ENCODE measurements at places on chromosomes 5 and 9.
A peak's percentile ranks its signal among the peaks of the same experiment; 100 is the strongest.

- no peak for DNase-seq
Observed at GRCh38 chr9:129007766-129008468, 20.2 kb downstream of the SH3GLB2 start.

DNA sequence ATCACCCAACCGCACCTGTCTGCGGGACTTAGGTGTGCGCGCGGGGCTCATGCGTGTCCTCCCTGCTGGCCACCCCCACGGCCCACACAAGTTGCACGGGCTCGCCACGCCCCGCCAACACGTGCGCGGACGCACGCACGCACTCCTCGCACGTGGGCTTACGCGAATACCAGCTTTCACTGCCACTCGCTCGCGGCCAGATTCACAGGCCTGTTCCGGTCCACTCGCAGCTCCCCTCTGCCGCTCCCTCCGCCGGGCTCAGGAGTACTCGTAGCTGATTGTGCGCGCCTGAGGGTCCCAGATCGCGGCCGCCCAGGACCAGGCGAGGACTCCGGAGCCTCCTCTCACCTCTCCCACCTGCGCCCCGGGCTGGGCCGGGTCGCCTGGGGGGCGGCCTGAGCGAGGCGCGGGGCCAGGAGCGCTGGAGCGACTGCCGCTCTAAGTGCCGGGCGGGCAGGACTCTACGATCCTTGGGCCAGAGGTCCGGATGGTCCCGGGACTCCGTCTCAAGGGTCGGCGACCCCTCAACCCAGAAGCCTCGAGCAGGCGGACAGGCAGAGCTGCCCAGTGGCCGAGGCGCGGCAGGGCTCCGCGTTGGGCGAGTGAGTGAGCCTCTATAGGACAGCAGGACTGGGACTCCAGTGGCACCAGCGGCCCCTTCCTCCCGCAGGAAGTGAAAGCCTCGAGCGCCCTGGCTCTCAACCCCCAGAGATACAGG, 3.4 kb downstream of the PCDHGC5 start:
- no peak for DNase-seq

- DNase-seq, result no peak
Observed at GRCh38 chr5:29131285-29131684, 2062.2 kb upstream of the CDH6 start.

GRCh38 chr5:176365351-176366231, at the start of gene ARL10:
TSS of gene ARL10 (plus strand) at chr5:176365487. CDS start at chr5:176365564, 77 bp downstream.
- DNase-seq, result no peak

DNA sequence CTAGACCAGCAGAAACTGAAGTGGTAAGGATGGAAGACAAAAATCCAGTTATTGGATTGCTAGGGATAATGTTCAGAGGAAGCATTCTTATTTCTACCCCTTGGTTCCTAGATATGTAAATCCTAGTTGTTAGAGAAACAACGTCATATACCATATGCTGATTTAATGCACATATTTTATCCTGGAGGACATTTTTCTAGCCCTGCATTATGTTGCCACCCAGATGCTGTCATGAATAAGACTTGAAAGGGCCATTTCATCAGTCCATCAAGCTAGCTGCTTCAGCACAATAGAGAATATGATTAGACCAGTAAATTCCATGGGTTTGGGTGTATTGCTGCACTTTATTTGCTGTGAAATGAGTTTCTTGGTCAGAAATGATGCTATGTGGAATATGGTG, 1736.4 kb downstream of the MAT2B start:
- DNase-seq, result no peak

DNA sequence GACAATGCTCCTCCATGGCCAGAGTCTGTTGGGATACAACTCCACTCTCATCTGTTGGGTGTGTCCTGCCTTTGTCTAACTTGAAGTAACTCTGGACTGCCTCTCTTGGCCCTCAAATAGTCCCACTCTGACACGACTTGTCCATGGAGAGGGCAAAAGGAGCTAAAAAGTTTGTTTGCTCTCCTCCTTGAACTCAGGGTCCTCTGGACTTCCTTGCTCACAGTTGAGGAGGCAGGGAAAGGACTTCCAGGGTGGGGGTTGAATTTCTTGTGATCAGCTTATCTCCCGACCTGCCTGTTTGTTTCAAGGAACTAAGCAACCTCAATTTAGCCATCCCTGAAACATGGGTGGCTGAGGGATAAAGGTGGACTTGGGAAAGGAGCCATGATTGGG, 11.7 kb downstream of the DNAJB5 start:
- no peak for DNase-seq

GRCh38 chr9:117458066-117458465, 43.2 kb upstream of the ASTN2 start:
- no peak for DNase-seq

GRCh38 chr5:169164481-169164925, 136.4 kb downstream of the SLIT3 start:
- no peak for DNase-seq

DNA sequence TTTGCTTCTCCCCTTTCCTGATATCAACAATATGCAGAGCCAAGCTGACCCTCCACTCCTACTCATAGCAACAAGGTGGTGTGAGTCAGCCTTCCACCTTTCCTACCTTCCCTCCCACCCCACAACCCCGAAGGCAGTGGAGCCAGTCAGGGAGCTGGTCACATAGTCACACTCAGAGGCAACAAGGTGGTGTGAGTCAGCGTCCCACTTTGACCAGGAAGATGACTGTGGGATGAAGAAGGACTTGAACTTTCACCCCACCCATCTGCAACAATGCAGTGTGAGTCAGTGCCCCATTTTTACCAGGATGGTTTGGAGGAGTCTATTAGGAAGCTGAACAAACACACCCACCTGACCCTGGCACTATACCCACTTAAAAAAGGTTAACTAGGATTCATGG, 30.1 kb upstream of the ZNF782 start:
- no peak for DNase-seq

DNA sequence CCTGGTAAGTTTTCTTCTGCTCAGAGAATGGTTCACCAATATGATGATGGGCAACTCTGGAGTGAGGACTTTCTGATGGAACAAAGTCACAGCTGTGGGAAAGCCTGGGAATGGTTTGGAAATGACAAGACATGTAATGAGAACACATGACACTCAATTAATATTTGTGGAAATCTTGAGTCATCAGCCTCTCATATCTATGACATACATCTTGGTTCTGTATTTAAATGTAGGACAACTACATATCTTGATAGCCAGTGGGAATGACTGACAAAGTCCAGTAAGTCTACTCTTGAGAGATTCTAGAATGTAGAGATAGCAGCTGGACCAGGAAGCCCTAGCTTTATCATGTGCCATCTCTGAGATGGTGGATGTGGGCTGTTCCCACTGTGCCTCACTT, 85.5 kb downstream of the PALM2AKAP2 start:
- DNase-seq, result no peak

- DNase-seq, result no peak
Observed at GRCh38 chr9:109593612-109594011, 95.5 kb upstream of the PTPN3 start.

DNA sequence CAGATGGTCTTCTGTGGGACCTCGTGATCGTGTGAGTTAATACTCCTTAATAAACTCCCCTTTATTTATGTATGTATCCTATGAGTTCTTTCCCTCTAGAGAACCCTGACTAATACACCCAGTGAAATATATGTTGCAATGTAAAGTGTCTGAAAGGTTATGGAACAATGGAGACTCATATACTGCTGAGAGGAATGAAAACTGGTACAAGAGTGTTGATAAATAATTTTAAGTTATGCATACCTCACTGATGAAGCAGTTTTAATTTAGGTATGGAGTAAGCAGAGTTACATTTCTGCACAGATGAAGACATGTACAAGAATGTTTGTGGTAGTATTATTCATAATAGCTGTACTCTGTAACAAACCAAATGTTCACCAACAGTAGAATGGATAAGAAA, 438.3 kb downstream of the TAF11L14 start:
- DNase-seq, result no peak

- DNase-seq, result no peak
Observed at GRCh38 chr5:83776437-83777031, 55.9 kb upstream of the HAPLN1 start.

GRCh38 chr5:66666778-66667177, 70.6 kb downstream of the MAST4 start:
- no peak for DNase-seq

GRCh38 chr9:105244734-105245028, 230 bp downstream of the SLC44A1 start:
- no peak for DNase-seq

DNA sequence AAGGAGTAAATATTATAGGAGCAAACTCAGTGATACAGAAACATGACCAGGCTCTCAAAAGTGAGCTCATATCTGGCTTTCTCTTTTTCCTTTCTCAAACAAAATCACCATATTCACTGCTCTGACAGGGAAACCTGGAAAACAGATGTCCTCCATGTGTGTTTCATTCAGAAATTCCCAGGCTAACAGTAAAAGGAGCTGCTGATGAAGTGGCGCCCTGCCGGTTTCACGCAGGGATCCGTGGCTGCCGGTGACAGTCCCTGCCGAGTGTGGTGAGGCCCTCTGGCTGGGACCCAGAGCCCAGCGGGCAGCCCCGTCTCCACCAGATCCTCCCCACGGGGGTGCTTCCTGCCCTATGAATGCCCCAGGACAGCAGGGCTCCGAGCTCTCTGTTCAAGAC, 208.1 kb downstream of the GNA14 start:
- DNase-seq, result peak; percentile 48

- no peak for DNase-seq
Observed at GRCh38 chr5:27234916-27235315, 196.5 kb upstream of the CDH9 start.

GRCh38 chr9:72305102-72305546, 59.9 kb downstream of the ZFAND5 start:
- DNase-seq, result peak; percentile 54

DNA sequence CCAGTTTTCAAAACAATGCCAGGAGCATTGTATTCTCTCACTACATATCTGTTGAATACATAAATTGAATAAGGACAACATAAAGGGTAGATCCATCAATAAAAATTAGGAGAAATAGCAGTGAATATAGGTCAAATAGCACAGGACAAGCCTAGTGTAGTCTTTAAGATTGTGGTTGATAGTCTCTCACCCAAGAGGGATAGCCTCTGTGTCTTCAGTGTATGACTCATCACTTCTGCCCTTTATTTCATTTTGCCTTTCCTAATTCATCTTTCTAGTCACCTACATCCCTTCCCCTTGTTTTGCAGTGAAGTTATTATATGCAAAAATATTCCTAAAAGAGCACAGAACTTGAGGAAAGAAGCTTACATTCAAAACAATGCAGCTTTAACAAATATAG, 335.0 kb upstream of the TUSC1 start:
- DNase-seq, result no peak

- no peak for DNase-seq
Observed at GRCh38 chr9:77180056-77180455, 2.7 kb downstream of the VPS13A start.

GRCh38 chr5:62152394-62153087, 153.5 kb upstream of the KIF2A start:
- no peak for DNase-seq

- peak; percentile 88 for DNase-seq
Observed at GRCh38 chr9:98315551-98316060, 60.2 kb upstream of the TBC1D2 start.

DNA sequence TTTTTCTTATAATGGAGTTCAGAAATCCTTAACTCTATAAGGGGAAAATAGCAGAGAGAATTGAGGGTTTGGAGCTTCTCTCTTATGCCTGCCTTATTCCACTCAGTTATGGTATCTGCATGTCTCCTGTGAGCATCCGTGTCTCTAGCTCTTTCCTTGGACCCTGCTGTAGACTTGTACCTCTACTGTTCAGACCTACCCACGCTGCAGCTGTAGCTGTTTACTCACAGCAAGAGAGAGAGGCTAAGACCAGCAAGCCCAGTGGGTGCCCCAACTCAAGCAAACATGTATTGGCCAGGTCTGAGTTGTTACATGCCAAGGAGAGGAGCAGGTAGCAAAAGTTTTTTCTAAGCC, 7.1 kb upstream of the PCSK1 start:
- no peak for DNase-seq

DNA sequence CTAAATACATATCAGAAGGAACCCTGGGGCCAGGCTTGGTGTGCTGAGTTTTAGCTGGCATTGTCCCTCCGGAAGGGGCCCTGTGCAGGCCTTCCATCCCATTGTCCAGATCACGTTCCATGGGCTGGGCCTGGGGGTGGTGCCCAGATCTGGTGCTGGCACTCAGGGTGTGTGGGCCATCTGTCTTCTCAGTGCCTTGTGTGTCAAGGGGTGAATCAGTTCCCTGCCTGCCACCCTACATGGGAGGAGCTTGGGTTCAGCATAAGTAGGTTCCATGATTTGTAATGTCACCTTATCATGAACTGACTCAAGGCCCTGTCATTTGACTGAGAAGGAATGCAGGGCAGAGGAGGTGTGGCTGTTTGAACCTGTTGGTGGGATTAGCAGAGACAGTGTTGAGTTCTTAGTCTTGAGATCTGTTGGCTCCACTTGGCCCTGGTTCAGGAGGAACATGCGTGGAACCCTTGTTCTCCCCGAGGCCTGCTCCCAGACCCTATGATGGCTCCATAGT, 176.8 kb downstream of the MACROH2A1 start:
- no peak for DNase-seq

- no peak for DNase-seq
Observed at GRCh38 chr9:129398961-129399633, 221.0 kb upstream of the IER5L start.

GRCh38 chr5:111929867-111930266, 172.9 kb upstream of the NREP start:
- no peak for DNase-seq

DNA sequence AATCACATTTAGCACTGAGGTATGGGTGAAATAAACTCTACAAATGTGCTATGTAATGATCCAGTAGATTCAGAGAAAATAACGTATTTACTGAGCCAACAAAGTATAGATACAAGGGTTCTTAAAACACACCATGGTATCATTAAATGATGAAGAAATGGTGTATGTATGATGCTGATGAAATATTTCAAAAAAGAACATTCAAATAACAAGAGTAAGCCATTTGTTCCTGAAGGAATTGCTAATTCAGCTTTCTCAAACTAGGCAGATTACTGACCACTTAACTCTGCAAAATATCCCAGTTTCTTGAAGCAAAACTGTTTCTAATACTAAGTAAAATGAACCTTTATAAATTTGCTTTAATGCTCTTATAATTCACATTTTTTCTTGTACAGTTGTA, 97.6 kb upstream of the IFNE start:
- no peak for DNase-seq

- no peak for DNase-seq
Observed at GRCh38 chr9:129640871-129641749, 841 bp downstream of the ASB6 start.

DNA sequence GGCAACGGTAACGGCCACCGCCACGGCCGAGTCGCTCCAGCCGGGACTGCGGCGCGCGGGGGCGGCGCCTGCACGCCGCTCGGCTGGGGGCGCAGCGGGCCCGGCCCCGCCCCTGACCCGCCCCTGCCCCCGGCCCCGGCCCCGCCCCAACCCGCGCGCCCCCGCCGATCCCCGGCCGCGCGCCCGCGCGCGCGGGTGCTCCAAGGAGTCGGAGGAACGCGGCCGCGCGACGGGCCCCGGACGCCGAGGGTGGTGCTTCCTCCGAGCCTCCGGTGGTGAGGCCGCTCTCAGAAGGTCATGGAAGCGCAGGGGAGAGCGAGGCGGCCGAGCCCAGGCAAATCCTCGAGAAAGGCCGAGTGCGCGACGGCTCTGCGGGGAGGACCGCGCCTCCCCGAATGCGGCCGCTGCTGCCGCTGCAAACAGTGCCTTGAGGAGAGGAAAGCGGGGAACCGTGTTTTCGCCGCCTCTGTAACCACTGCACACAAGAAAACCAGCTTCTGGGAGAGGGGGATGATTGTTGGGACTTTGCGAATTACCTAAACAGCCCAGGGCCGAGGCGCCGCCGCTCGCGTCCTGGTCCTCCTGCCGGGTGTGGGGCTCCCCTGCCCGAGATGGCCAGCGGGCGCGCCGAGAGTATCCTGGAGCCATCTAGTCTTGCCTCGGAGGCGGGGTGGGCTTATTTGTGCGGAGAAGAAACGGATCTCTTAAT, at the start of gene LIFR:
LIFR (minus strand) TSS at position 48 of the 709 bp plus-strand sequence. CDS start 25,999 bp downstream, outside the sequence.
- DNase-seq, result no peak

GRCh38 chr5:120848883-120849282, 384.8 kb downstream of the PRR16 start:
- no peak for DNase-seq

Data from iPS DF 6.9 (cell line).